Upper lobe of right lung (tissue), 1 donor: ENCODE measurements at places on chromosomes 6 and 20. TPM values are rescaled to one million over a fixed set of nuclear protein-coding genes. Genes with fewer than 3 reads are reported as not detected.

GRCh38 chr20:63321148-63321831 lies 28.3 kb downstream of the COL20A1 start:
- DNase-seq = peak; percentile 64
- no peak overlapping the region for H3K27ac ChIP-seq
- peaks cover 5% of the 10 kb centered on the region for H3K4me1 ChIP-seq
- H3K4me3 ChIP-seq = no peak overlapping the region
- H3K36me3 ChIP-seq = no peaks in the 10 kb centered on the region

DNA sequence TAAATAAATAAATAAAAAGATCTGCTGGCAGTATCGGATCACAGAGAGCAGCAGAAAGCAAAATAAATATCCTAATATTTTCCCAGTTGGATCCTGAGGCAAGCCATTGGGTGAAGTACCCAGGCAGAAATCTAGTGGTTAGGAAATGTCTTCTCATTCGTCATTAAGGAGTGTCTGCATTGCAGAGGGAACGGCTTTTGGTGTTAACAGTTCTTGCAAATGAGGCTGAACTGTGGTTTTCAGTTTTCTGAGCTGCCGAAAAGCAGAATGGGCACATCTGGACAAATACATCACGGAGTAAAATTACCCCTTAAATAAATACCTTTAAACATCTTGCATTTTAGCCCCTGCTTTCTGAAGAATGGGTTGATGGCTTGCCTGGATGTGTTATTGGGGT lies 82.3 kb upstream of the MPC1 start:
- H3K27me3 ChIP-seq = no peaks in the 10 kb centered on the region
- no peak overlapping the region for H3K27ac ChIP-seq
- DNase-seq = no peak
- H3K4me1 ChIP-seq = no peaks in the 10 kb centered on the region
- H3K36me3 ChIP-seq = peaks cover 49% of the 10 kb centered on the region

DNA sequence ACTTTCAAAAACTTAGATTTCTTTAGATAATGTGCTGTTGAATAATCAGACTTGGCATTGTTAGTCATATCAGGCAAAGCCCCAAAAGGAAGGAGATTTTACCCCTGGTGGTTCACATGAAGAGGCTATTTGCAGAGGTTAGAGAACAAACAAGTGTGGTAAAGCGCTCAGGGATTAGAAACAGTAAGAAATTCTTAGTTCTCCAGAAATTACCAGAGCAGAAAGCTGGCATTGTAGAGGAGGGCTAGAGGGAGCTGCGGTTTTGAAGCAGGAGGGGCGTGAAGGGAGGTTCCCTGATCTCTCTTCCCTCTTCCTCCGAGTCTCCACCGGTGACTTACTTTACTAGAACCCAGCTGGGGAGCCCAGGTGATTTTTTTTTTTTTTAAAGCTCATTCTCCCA lies 10.2 kb downstream of the MYO6 start:
- no peaks in the 10 kb centered on the region for H3K36me3 ChIP-seq
- no peak for DNase-seq
- H3K4me1 ChIP-seq = peaks cover 19% of the 10 kb centered on the region
- no peak overlapping the region for H3K4me3 ChIP-seq
- H3K27me3 ChIP-seq = no peaks in the 10 kb centered on the region

DNA sequence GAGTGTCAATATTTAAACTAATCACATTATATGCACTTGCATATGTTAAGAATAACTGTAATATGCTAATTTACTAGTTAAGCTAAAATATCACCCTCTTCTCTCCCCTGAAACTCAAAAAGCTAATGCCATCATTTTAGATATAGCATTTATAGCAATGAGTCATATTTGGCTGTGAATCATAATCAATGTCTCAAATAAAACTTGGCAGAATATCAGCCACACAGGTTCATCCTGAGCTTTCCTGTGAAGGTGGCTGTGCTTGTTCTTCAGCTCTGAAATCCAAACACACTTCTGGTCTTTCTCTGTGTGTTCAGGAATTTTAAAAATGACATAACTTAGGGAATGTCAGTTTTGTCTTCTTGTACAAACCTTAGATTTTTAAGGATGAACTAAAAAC lies 12.8 kb upstream of the PNRC1 start:
- no peak for DNase-seq
- H3K4me1 ChIP-seq = no peaks in the 10 kb centered on the region
- H3K27me3 ChIP-seq = no peaks in the 10 kb centered on the region
- no peak overlapping the region for H3K27ac ChIP-seq
- no peaks in the 10 kb centered on the region for H3K36me3 ChIP-seq

DNA sequence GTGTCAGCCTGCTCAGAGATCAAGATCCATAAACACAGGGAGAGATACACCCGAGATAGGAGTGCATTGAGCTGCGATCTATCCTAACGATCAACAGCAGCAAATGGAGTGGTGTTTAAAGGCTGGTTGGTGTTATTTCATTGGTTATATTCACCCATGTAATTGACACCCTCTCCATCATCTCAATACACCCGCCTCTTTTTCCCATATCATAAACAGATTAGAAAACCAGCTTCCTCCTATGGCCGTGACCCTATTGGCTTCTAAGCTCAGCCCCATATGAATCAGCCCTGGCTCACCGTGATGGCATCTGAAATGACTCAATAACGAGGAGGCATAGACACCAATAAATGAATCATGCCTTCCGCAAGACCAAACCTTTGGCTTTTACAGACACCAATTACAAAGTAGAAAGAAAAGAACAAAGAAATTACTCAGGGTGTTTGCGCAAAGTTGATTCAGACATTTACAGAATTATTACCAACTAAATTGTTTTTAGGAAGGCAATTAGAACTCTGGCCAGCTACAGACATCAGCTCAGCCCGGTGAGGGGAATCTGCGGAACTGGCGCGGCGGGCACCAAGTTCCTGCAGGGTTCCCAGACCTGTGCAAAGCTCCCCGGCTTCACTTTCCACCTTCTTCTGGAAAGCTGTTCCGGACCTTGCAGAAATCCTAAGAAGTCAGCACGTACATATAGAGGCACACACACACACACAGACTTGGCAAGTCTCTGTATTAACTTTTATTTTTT lies 11.5 kb downstream of the PMEPA1 start:
- no peaks in the 10 kb centered on the region for H3K36me3 ChIP-seq
- no peak for DNase-seq
- H3K27ac ChIP-seq = no peak overlapping the region
- peaks cover 10% of the 10 kb centered on the region for H3K4me1 ChIP-seq
- H3K4me3 ChIP-seq = no peak overlapping the region

DNA sequence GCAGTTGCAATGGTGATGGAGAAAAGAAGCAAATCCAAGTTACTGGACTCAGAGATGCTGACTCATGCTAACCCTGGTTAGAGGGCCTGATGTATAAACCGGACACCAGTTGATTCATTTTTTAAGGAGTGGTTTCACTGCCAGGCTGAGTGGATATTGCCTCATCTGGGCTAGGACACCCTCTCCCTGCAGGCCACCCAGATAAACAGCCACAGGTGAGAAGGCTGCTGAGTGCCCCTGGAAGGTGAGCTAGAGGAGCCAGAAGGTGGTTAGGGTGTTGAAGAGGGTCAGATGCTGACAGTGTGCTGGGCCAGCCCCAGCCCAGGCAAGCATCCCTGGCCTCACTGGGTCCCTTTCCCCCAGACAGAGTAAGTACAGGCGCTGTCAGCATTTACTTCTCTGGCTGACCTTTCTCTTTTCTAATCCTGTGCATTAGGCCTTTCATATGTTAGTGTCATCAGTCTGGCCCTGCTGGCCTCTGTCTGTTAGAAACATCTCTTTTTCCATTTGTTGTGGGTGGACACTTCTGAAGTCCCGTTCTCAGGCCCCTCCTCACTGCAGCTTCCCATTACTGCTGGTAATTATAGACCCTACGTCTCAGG lies 13.5 kb downstream of the EPB41L1 start:
- no peaks in the 10 kb centered on the region for H3K4me1 ChIP-seq
- H3K36me3 ChIP-seq = no peaks in the 10 kb centered on the region
- H3K27me3 ChIP-seq = no peaks in the 10 kb centered on the region

- no peak overlapping the region for H3K4me3 ChIP-seq
- no peaks in the 10 kb centered on the region for H3K27me3 ChIP-seq
- DNase-seq = no peak
- H3K4me1 ChIP-seq = no peaks in the 10 kb centered on the region
- no peak overlapping the region for H3K27ac ChIP-seq
- no peaks in the 10 kb centered on the region for H3K36me3 ChIP-seq
Measured at GRCh38 chr6:166987930-166988329, 11.3 kb upstream of the CEP43 start.

GRCh38 chr20:59123011-59123677 lies 40.5 kb upstream of the ZNF831 start:
- no peak overlapping the region for H3K4me3 ChIP-seq
- H3K4me1 ChIP-seq = peaks cover 4% of the 10 kb centered on the region
- DNase-seq = no peak
- H3K27ac ChIP-seq = peak overlapping the region; percentile 11
- H3K27me3 ChIP-seq = no peaks in the 10 kb centered on the region
- no peaks in the 10 kb centered on the region for H3K36me3 ChIP-seq

DNA sequence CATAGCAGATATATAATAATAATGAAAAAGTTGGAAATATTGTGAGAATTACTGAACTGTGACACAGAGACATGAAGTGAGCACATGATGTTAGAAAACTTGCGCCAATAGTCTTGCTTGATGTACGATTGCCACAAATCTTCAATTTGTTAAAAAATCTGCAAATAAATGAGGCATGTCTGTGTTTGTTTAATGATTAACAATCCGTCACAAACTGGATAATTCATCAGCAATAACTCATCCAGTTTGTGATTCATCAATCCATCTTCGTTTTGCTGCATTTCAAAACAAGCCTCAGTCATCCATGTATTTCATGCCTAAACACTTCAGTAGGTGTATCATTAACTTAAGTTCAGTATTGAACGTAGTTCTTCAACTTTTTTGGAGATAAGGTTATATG lies 25.5 kb upstream of the SMIM26 start:
- H3K4me1 ChIP-seq = no peaks in the 10 kb centered on the region
- H3K4me3 ChIP-seq = no peak overlapping the region
- no peak overlapping the region for H3K27ac ChIP-seq
- no peaks in the 10 kb centered on the region for H3K27me3 ChIP-seq
- no peak for DNase-seq
- H3K36me3 ChIP-seq = peaks cover 74% of the 10 kb centered on the region

DNA sequence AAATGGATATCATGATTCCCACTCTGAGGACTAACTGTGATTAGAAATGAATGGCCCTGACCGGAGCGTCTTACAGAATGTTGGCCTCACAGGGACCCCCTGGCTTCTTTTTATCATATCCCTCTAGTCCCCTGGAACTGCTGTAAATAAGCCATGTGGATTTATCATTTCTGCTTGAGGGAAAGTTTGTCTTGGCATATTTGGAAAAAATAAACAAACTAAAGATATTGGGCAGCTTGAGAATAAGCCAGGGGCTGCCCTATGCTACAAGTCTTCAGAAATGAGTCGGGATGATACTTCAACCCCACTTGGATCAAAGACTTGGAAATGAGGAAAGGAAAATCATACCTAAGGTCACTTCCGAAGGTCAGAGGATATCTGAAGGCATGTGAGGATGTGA lies 179.1 kb downstream of the THBS2 start:
- H3K4me3 ChIP-seq = no peak overlapping the region
- no peaks in the 10 kb centered on the region for H3K27me3 ChIP-seq
- peak overlapping the region; percentile 14 for H3K27ac ChIP-seq
- H3K4me1 ChIP-seq = no peaks in the 10 kb centered on the region
- DNase-seq = no peak
- H3K36me3 ChIP-seq = no peaks in the 10 kb centered on the region

- H3K4me3 ChIP-seq = no peak overlapping the region
- H3K4me1 ChIP-seq = no peaks in the 10 kb centered on the region
- no peaks in the 10 kb centered on the region for H3K27me3 ChIP-seq
- no peak overlapping the region for H3K27ac ChIP-seq
Measured at GRCh38 chr6:130027948-130028347, 9.6 kb downstream of the L3MBTL3 start.

DNA sequence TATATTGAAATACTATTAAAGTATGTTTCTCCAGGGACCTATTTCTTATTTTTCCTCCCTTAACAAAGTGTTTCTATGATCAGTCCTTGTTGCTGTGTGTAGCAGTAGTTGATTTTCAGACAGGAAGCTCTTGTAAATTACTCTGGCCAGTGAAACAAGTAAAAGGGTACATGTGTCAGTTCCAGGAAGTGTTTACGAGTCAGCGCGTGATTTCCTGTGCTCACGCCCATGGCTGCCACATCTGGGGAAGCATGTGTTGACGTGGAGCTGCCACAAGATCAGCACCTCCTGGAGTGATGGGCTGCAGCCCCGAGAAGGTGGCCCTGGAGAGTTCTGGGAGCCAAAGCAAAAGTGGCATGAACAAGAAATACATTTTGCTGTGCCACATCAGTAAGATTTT lies 38.6 kb upstream of the GGTLC1 start:
- no peaks in the 10 kb centered on the region for H3K27me3 ChIP-seq
- H3K36me3 ChIP-seq = no peaks in the 10 kb centered on the region
- H3K4me3 ChIP-seq = no peak overlapping the region
- H3K4me1 ChIP-seq = no peaks in the 10 kb centered on the region
- peak; percentile 75 for DNase-seq

DNA sequence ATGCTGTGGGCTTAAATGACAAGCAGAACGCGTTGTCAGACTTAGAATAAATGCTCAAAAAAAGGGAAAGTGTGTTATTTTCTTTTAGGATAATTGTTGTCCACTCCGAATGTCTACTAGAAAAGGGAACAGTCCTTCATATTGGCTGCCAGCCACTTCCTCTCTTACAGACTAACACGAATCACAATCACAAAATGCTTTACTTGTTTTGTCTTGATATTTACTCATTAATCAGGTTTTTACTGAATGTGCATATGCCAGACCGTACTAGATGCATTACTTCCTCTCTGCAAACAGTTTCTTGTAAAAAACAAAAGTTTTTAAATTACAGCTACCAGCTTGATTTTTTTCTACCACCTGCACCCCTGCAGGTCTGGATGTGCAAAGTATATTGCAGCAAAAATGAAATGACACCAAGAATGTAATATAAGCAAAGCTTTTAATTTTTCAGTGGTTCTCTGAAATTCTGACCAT lies 821 bp downstream of the DHX35 start:
- H3K36me3 ChIP-seq = no peaks in the 10 kb centered on the region
- no peak overlapping the region for H3K27ac ChIP-seq
- H3K4me1 ChIP-seq = peaks cover 6% of the 10 kb centered on the region

DNA sequence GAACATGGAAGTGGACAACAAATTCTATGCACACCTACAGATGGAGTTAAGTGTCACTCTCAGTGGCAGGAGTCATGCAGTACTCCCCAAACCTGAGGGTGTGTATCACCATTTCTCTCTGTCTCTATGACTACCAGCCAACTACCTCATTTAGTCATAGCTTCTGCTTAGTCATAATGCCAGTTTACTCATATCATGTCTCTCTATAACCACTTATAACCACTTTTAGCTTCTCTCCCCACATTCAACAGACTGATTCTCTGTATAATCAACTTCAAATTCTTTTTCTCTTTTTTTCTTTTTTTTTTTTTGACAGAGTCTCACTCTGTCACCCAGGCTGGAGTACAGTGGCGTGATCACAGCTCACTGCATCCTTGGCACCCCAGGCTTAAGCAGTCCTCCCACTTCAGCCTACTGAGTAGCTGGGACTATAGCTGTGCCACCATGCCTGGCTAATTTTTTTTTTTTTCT lies 13.8 kb upstream of the GTF3C6 start:
- no peaks in the 10 kb centered on the region for H3K4me1 ChIP-seq
- H3K27me3 ChIP-seq = no peaks in the 10 kb centered on the region
- H3K27ac ChIP-seq = no peak overlapping the region
- no peaks in the 10 kb centered on the region for H3K36me3 ChIP-seq
- H3K4me3 ChIP-seq = no peak overlapping the region
- no peak for DNase-seq

Gene MMUT
- total RNA-seq = 23.3 TPM

Gene RIPPLY2
- total RNA-seq = not detected

Gene TAGAP
- total RNA-seq = 12.9 TPM

Gene DACT2
- 2.5 TPM for total RNA-seq

Gene GJA1
- 127 TPM for total RNA-seq

Gene REV3L
- 37.5 TPM for total RNA-seq

Gene PLEKHG1
- 34.6 TPM for total RNA-seq

Gene SRSF12
- total RNA-seq = not detected

Gene MTFR2
- 1.4 TPM for total RNA-seq
